ENCODE measurements at places on chromosomes 13 and 19.

DNA sequence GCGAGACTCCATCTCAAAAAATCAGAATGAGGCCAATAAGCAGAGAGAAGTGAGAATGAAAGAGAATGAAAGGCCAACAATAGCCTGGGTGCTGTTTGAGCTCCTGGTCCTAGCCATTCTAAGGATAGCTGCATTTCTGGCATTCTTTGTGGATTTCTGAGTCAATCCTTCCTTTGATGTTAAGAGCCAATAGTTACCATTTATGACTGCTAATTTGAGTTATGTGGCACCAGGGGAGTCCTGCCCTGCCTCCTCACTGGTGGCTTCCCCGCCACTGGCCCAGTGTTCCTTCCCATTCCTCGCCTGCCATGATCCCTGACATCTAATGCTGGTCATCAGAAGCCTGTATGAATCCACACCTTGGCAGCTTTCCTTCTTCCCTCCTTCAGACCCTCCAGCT is 991.2 kb downstream of the UQCRFS1 start:
- no peak for DNase-seq

- no peak for DNase-seq
Observed at GRCh38 chr13:30186634-30187415, 120.5 kb downstream of the KATNAL1 start.

GRCh38 chr19:991174-991931 is 7.2 kb downstream of the WDR18 start:
- peak; percentile 71 for DNase-seq

GRCh38 chr19:46725036-46725820 is 8.3 kb upstream of the PRKD2 start:
- DNase-seq, result no peak

DNA sequence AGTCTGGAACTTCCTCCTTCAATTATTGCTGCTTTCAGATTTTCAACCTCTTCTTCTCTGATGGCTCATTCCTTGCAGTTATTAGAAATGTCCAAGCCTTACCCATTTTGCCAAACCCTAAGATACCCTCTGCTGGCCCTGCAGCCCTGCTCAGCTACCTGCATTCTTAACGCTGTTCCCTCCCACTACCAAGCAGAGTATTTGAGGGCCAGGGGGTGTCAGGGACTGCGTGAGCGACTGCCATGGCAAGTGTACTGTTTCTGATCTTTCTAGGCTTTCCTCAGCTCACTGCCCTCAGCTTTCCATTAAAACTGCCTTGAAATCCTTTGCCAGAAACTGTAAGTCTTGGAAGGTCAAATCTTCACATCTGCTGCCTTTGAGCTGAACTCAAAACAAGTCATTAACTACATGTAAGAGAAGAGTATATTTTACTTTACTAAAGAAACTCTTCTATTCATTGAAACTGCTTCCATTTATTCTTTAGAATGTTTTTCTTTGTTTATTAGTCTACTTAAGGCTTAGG is 41.0 kb downstream of the HS6ST3 start:
- DNase-seq, result no peak

- no peak for DNase-seq
Observed at GRCh38 chr13:36959456-36960116, 39.5 kb upstream of the SMAD9 start.

- DNase-seq, result peak; percentile 50
Observed at GRCh38 chr19:8615813-8616596, 5.5 kb upstream of the ADAMTS10 start.

DNA sequence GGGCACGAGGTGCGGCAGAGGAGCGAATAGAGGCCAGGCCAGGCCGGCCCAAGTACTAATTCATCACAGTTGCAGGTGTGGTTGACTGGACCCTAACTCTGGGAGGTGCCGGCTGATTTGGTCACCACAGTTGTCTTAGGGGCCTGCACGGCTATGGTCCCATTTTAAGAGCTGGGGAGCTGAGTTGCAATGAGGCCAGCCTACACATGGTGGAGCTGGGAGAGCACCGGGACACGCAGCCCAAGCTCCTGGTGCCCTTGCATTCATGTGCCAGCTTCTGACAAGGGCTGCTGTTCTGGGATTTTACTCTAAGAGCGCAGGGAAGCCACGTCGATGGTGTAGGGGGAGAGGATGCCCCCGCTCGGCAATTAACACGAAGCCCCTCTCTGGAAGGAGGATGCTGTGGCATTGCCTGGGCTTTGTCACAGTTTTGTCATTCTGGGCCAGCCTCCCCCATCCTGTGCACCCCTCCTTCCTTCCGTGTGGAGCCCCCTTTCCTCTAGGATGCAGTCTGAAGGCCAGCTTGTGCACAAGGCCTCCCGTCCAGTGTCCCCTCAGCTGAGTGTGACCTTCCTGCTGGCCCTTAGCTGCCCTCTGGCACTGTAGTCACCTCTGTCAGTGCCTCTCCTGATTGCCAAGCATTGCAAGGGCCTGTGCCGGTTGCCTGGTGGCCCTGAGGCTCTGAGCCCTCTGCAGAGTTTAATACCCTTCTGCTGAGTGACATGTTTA is 109.4 kb upstream of the C1QTNF9B start:
- DNase-seq, result no peak

- DNase-seq, result no peak
Observed at GRCh38 chr19:44176590-44176989, 11.7 kb downstream of the ZNF226 start.

DNA sequence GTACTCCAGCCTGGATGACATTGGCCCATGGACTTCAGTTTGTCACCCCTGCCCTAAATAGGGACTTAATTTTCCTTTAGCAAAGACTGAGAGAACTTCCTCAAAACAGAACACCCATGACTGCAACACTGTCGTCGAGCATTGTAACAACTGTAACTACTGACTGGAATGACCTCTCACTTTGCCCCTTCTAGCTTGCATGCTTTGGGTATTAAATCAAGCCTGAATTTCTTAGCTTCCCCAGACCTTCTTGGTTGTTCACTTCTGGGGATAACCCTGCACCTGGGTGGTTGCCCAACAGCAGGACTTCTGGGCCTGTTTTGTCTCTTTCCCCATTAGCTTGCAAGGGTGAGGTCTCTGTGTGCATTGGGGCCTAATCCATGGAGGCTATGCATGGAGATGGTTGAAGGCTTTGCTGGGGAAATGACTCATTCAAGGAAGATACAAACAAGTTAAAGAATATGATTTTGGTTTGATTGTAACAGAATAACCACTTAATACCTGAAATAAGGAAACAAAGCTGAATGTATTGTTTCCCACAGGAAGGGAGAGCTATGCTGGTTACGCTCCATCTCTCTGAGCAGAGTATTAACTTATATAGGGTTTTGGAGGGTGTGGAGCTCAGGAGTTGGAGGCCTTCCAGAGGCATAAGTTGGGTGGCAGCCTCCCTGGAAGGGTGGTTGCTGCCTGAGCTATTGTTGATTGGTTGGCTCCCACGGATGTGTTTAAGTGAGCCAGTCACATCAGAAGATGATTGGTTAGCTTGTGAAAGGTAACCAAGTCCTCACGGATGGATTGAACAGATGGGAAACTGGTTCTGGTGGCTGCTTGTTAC is 34.7 kb upstream of the UBAC2 start:
- DNase-seq, result no peak

- DNase-seq, result no peak
Observed at GRCh38 chr13:19618977-19619376, 14.5 kb upstream of the MPHOSPH8 start.

DNA sequence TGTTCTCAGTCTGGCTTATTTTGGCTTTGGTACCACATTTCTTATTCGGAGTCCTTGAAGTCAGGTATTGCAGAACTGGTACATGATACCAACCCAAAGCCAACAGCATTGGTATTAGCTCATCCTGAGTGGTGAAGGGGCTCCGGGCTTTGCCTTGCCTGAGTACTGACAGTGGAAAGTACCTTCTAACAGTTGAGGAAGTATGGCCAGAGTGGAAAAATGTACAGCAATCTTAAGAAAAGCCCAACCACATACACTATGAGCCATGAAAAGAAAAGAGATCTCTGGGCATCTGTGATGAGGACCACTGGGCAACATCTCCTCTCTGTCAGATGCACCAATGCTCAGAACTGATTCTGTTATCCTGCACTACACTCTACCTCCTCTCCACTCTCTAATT is 8.3 kb downstream of the LCP1 start:
- DNase-seq, result no peak

- DNase-seq, result no peak
Observed at GRCh38 chr13:71374471-71375049, 492.4 kb downstream of the DACH1 start.

- no peak for DNase-seq
Observed at GRCh38 chr19:5313307-5313706, 27.3 kb downstream of the PTPRS start.

DNA sequence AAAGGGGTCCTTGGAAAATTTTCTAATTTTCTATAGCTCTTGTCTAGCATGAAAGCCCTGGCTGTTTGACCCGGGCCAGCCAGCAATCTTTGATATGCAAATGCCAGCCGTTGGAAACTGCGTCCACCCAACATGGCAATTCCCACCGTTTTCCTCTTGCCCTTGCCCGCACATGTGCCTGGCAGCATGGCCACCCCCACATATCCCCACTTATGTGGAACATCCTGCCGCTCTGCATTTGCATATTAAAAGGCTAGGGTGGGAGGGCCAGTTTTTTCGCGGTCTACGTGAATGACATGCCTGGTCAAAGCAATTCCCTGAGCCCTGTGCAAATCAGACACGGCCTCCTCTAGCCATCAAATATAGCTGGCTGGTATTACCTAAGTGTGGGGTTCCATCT is 110.3 kb upstream of the TDRD3 start:
- DNase-seq, result no peak

DNA sequence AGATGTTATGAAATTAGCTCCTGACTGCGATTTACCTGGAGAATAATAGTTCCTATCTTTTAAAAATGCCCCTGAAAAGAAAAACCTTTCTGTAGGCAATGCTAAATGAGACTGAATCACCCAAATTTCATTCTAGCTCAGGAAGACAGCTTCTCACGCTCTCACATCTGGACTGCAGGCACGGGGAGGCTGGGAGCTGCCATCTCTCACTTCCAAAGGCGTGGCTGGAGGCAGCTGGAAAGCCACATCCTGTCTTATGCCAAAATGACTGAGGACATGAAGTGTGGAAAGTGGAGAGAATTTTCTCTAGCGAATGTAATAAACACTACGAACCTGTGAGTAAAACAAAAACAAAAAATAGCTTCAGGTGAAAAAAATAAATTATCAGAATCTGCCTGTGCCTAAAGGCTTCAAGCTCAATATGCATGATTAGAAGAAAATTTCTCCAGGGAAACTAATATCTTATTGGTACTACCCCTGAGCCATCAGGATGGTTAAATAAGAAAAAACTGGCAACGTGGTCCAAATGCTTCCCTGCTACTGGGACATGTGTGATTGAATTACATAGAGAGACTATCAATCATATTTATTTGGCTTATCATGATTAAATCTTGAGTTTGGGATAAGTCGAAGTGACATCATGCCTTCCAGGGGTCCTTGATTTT is 58.1 kb upstream of the UBL3 start:
- DNase-seq, result no peak

DNA sequence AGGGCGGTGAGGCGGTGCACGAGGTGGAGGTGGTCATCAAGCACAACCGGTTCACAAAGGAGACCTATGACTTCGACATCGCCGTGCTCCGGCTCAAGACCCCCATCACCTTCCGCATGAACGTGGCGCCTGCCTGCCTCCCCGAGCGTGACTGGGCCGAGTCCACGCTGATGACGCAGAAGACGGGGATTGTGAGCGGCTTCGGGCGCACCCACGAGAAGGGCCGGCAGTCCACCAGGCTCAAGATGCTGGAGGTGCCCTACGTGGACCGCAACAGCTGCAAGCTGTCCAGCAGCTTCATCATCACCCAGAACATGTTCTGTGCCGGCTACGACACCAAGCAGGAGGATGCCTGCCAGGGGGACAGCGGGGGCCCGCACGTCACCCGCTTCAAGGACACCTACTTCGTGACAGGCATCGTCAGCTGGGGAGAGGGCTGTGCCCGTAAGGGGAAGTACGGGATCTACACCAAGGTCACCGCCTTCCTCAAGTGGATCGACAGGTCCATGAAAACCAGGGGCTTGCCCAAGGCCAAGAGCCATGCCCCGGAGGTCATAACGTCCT is 9.4 kb upstream of the PROZ start:
- DNase-seq, result no peak

DNA sequence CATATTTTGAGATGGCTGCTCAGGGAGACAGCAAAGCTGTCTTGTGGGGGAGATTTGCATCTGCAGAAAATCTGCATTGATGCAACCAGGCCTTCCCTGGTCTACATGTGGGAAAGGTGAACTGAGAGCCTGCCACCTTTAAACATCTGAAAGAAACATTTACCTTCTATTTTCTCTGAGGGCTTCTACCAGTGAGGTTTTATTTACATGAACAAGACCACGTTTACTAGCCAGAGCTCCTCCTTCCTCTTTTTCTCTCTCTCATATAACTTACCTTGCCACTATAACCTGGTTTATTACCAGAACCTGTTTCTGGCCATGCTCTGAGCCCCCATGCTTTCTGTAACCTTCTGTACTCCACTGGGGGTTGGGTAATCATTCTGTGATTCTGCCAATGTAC is 14.4 kb upstream of the RUBCNL start:
- DNase-seq, result no peak

DNA sequence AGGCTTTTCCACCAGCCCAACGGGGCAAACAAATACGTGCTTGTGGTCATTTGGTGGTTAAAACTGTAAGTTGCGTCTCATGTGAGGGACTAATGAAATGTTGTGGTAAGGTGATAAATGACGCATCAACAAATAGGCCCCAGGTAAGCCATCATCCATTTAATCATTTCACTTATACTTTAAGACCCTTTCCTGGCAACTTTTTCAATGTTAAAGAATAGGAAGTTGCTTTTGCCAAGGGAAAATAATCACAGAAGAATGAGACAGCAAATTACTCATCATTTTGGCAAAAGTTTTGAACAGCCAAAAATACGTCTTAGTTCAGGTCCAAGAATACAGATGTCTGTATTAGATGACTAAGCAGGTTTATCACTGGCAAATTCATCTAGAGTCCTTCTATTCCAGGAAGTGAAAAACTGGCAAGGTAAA is 660.4 kb downstream of the SLITRK1 start:
- no peak for DNase-seq

GRCh38 chr19:33260628-33261418 is 35.2 kb upstream of the SLC7A10 start:
- no peak for DNase-seq

GRCh38 chr19:11505504-11506100 is at the start of gene ZNF653:
TSS of gene ZNF653 (minus strand) at chr19:11505839. CDS start at chr19:11505786, 53 bp downstream.
- peak; percentile 91 for DNase-seq

DNA sequence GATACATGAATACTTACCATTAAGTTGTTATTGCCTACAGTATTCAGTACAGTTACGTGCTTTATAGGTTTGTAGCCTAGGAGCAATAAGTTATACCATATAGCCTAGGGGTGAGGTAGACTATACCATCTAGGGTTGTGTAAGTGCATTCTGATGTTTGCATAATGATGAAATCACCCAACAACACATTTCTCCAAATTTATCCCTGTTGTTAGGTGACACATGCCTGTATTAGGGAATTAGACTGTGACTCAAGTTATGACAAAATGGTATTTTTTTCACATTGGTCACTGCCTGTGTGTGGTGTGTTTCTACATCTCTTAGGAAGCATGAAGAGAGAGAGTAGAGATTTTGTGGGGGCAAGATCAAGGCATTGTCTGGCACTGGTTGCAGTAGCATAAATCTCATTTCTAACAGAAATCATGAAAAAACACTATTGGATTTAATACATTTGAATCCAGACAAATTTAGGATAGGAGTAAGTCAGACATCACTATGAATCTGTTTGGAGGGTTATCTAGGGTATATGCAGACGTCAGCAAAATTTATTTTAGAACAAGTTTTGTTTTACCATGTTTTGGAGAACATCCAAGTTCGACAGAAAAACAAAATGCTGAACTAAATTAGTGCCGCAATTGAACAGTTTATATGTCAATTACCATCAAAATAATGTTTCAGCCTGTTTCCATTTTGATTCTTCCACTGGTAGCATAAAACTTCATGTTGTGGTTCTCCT is 332.1 kb downstream of the LMO7 start:
- no peak for DNase-seq
